Hematopoietic multipotent progenitor cell treated with erythropoietin and hydrocortisone succinate and interleukin-3 and kit ligand, for 6 days (in vitro differentiated cells): ENCODE measurements at places on chromosomes 1 and 21.

- no peak for DNase-seq
Measured at GRCh38 chr1:60950224-60951063, 131.9 kb upstream of the NFIA start.

DNA sequence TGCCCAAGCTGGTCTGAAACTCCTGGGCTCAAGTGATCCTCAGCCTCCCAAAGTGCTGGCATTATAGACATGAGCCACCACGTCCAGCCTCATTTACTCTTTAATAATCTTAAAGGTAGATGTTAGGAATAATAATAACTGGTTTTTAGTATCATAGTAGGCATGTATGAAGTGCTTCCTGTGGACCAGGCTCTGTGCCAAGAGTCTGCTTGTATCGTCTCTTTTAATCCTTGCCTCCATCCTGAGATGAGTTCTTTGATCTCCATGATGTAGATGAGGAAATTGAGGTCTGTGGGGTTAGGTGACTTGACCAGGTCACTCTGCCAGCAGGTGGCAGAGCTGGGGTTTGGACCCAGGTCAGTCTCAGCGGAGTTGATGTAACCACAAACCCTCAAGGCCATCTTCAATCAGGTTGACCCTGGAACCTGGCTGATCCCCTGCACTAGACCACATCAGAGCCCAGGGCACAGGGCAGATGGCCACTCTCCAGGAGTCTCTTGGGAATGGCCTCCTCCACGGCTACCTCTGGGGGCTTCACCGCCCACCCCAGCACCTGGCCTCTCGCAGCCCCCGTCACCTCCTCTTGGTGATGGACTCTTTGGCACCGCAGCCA is 11.3 kb downstream of the EFHD2 start:
- DNase-seq = no peak

DNA sequence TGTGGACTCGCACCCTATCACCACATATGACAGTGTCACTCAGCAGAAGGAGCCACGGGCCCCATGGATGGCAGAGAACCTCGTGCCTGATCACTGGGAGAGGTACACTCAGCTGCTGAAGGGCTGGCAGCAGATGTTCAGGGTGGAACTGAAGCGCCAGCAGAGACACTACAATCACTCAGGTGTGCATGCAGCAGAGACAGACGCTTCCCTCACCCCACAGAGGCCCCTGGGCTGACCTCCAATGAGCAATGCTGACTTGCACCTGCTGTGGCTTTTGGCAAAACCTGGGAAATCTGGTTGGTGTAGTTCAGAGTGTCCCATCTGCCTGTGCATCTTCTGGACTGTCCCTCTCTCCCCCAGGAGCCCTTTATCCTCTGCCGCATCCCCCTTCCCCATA is 51.9 kb downstream of the KIAA1614 start:
- no peak for DNase-seq

GRCh38 chr1:64084451-64084850 is 119.0 kb upstream of the UBE2U start:
- no peak for DNase-seq

DNA sequence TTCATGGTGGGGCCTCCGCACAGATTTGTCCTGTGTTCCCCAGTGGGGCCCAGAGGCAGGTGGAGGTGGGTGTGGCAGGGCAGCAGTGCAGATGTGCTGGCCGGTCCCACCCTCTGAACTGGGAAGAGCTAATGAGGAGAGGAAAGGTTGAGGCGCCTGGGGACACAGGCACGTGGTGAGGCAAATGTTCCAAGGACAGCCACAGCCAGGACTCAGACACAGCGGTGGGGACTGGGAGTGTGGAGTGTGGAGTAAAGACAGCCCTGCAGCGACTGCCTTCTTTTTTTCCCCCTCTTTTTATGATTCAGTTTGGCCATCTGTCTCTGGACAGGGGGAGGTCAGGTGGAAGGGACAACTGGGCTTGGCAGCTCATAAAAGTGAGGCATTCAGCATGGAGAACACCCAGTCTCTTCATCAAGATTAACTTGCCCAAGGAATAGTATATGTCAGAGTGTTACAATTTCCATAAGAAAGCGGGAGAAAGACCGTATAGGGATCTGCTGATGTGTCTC is 104.2 kb upstream of the GCLM start:
- no peak for DNase-seq

GRCh38 chr1:101290922-101291561 is 54.2 kb downstream of the S1PR1 start:
- DNase-seq = no peak

GRCh38 chr1:25520446-25521061 is 22.9 kb upstream of the LDLRAP1 start:
- peak; percentile 87 for DNase-seq

GRCh38 chr1:206905295-206906164 is 8.3 kb downstream of the IL24 start:
- DNase-seq = no peak

- DNase-seq = no peak
Measured at GRCh38 chr1:221806236-221806635, 64.3 kb upstream of the DUSP10 start.

- no peak for DNase-seq
Measured at GRCh38 chr1:160414881-160415280, 14.5 kb downstream of the VANGL2 start.

GRCh38 chr1:195188821-195189220 is 1419.4 kb downstream of the KCNT2 start:
- no peak for DNase-seq

DNA sequence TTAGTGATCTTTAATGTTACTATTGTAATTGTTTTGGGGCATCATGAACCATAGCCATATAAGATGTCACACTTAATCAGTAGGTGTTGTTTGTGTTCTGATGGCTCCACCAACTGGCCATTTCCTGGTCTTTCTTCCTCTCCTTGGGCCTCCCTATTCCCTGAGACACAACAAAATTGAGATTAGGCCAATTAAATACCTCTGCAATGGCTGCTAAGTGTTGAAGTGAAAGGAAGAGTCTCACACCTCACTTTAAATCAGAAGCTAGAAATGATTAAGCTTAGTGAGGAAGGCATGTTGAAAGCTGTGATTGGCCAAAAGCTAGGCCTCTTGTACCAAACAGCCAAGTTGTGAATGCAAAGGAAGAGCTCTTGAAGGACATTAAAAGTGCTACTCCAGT is 30.7 kb downstream of the PPP2R5A start:
- peak; percentile 65 for DNase-seq

DNA sequence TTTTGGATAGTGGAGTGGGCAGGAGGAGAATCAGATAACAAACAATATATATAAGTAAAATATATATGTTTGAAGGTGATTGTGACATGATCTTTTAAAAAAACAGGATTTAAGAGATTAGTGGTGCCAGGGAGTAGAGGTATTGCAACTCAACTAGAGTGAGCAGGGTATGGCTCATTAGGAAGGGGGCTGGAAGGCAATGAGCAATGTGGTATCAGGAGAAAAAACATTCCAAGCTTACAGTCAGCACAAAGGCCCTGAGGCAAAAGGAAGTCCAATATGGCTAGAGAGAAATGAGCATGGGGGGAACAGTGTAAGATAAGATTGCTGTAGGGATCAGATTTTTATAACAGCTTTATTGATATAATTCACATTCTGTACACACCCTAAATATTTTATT is 5.3 kb upstream of the GADD45A start:
- no peak for DNase-seq

DNA sequence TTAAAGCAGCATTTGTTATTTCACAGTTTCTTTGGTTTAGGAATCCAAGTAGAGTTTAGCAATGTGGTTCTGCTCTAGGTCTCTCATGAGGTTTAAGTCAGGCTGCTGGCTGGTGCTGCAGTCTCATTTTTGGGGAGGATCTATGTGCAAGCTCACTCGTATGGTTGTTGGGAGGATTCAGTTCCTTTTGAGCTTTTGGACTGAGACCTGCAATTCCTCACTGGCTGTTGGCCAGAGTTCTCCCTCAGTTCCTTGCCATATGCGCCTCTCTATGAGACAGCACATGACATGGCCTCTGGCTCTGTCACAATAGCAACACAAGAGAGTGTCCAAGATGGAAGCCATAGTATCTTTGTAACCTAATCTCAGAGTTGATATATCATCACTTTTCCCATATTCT is 91.0 kb downstream of the OLFML2B start:
- no peak for DNase-seq
